ENCODE measurements at places on chromosomes 4 and X.
A peak's percentile ranks its signal among the peaks of the same experiment; 100 is the strongest.

DNA sequence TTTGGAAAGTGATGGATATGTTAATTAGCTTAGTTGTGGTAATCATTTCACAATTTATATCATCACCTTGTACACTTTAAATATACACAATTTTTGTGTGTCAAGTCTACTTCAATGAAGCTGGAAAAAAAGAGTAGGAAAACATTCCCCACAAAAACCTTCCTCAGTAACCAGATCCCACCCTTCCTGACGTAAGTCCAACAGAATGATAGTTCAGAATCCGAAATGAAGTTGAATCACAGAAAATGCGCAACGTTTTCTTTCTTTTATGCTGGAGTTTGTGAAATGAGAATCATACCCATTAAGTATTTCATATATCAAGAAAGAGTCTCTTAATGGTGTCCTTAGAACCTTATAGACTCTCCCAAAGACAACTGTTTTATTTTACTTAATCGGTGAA lies 292.9 kb downstream of the USP46 start:
- no peak for DNase-seq

- no peak for DNase-seq
These were observed 76.6 kb downstream of the SLC2A9 start for GRCh38 chr4:9944431-9945425.

DNA sequence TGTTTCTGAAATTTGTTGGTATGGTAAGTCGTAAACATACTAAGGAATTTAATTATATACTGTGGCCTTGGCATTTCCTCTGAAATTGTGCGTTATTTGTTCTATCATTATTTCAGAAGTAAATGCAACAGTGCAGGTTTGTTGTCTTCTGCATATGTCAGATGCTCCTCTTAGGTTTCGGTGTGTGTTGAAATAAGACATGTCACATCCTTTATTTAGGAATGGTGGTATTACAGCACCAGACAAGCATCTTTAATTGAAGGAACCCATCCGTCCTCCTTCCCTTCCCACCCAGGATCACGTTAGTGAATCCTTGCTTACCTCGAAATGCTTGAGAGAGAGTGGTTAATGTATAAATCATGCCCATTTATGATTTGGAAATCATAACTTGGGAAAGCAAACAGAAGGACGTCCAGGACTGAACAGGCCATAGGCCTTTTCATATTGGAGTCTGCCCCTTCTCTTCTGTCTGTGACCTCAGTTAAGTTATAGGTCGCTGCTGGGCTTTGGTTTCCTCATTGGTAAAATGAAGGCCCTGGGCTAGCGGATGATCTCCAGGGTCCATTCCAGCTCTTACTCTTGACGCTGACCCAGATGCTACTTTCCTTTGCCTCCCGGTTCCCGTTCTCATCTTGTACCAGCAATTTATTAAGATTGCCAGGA lies 134.1 kb downstream of the KLHL8 start:
- no peak for DNase-seq

DNA sequence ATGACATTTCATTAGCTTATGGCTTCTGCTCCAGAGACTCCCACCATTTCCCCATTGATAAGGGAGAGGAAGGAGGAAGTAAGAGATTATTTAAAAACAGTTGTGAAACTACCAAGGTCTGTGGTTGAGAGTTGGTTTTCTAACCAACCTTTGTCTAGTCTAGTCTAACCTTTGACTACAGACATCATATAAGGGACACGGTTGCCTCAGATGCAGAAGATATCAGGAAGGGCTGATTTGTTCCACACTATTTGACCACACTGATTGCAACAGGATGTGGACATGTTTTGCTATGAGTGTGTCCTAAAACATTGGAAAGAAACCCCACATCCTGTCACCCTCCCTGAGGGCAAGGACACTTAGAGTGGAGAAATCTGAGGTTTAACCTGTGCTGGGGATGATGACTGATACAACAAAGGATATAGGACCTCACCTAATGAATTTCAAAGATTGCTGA lies 53.0 kb downstream of the COQ2 start:
- DNase-seq: no peak

DNA sequence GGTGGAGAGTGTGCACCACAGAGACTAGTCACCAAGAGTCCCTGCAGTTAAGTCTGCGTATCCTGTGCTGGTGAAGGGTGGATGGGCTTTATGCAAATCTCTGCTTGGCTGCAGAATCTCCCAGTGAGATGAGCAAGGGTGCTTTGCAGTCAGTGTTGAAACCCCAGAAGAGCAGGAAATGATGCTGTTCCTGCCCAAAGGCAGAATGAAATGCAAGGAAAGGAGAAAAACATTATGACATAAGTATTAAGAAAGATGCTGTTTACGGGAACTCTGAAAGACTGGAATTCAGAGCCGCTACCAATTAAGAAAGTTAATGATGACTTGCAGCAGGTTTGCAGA lies 25.4 kb upstream of the ACSL1 start:
- DNase-seq: no peak

GRCh38 chr4:24867766-24868296 lies 45.0 kb downstream of the CCDC149 start:
- DNase-seq: no peak

DNA sequence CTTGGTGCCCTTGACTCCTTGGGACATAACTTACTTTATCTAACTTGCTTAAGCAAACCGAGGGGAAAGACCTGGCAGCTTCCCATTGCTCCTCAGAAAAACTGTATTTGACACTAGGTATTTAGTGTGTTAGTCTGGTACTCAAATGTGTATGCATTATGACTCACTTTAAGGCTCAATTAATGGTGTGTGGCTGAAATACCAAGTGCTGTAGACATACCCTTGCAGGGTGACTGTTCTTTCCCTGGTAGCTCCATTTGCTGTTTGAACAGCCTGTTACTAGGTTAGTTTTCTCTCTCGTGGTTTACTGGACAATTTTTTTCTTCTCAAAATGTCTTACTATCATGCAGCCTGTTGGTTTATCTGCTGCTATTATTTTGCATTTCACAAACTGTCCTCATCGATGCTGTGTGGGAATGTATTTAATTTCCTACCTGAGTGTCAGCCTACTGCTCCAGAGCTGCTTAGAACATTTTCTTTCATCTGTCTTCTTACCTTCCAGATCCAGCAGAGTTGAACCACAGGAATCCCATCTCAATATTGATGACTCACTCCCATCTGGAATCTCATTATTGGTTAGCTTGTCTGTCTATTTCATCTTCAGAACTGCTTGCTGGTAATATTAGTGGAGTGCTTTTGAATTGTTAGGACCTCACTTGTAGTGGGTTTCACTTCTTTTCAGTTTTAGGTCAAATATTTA lies 158.0 kb upstream of the FAT1 start:
- no peak for DNase-seq

GRCh38 chr4:111454961-111455360 lies 690.3 kb upstream of the FAM241A start:
- no peak for DNase-seq

GRCh38 chr4:55318175-55319129 lies 27.6 kb upstream of the SRD5A3 start:
- DNase-seq: no peak

DNA sequence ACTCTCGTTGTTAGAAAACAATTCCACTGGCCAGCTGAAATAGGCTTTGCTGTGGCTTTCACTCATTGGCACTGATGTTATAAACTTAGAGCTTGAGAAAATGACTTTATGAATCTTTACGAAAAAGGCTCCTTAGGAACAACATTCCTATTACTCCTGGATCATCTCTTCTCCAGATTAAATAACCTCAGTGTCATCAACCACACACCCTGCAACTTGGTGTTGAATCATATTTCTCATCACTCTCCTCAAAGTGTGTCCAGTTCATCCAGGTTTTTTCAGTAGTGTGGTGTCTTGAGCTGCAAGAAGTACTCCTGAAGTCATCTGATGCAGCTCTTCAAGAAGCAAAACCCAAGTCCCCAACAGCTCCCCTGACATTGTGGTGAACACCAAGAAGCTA lies 28.1 kb upstream of the ANOS1 start:
- no peak for DNase-seq

- DNase-seq: no peak
These were observed 169.7 kb downstream of the PDHA2 start for GRCh38 chr4:96009427-96010119.

DNA sequence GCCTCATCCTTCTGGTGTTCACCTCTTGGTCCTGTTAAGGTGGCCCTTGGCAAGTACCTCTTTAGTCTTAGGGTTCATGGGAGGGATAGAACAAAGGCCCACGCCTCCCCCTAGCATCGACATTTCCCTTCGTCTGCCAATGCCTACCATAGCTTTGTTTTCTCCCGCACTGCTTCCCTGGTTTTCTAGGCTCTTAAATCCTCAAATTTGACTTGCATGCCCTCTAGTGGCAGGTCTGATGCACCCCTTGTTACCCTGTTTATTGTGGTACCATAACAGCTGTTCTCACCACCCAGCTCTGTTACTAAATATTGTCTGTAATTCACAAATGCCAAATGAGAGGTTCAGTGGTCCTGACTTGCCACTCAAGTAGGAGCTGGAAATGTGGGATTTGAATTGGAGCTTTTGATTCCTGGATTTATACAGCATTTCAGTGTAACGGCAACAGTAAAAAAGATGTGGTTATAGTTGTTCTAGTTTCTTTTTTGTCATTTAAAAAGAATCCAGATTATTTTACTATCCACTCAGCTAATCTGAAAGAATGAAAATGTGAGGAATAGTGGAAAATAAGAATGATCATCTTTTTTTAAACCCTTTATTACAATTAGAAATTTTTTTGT lies 100.1 kb downstream of the REPS2 start:
- DNase-seq: peak; percentile 62

- no peak for DNase-seq
These were observed 20.8 kb downstream of the SH3BP2 start for GRCh38 chr4:2813446-2814405.

DNA sequence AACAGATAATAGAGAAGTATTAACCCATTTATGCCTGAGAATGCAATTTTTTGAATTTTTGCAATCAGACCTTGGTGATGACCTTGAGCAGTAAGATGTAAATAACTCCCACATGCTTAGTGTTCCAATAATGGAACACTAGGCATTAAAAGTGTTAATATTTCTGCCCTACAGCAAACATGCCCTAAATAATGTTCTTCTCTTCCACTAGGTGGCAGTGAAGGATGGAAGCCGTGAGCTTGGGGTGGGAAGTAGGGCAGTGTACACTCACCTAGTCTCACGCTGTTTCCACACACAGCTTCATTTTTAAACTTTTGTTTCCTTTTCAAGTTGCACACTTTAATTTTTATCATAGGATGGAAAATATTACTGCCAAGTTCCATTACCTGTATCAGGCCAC lies 613.1 kb upstream of the HS3ST1 start:
- DNase-seq: peak; percentile 3

GRCh38 chr4:176404621-176405020 lies 84.9 kb downstream of the SPCS3 start:
- DNase-seq: no peak

DNA sequence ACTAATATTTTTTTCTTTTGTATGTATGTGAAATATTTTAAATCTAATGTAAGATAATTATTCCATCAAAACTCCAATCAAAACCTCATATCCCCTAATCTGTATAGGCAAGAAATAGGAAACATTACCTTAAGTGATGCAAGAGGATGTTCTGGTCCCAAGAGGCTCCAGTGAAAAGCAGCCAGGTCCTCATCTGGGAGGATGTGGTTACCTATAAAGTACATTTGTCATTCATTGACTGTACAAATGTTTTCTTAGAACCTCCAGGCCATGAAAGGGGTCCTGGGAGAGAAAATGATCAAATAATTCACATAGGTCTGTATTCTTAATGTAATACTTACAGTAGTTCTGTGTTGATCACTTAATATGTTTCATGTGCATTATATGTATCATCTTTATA lies 25.5 kb downstream of the FAM120C start:
- no peak for DNase-seq

- DNase-seq: no peak
These were observed 35.7 kb downstream of the PACRGL start for GRCh38 chr4:20735931-20736330.

- peak; percentile 48 for DNase-seq
These were observed 151.5 kb downstream of the CORIN start for GRCh38 chr4:47686294-47686872.
